ENCODE measurements at places on chromosomes 11 and 22.

DNA sequence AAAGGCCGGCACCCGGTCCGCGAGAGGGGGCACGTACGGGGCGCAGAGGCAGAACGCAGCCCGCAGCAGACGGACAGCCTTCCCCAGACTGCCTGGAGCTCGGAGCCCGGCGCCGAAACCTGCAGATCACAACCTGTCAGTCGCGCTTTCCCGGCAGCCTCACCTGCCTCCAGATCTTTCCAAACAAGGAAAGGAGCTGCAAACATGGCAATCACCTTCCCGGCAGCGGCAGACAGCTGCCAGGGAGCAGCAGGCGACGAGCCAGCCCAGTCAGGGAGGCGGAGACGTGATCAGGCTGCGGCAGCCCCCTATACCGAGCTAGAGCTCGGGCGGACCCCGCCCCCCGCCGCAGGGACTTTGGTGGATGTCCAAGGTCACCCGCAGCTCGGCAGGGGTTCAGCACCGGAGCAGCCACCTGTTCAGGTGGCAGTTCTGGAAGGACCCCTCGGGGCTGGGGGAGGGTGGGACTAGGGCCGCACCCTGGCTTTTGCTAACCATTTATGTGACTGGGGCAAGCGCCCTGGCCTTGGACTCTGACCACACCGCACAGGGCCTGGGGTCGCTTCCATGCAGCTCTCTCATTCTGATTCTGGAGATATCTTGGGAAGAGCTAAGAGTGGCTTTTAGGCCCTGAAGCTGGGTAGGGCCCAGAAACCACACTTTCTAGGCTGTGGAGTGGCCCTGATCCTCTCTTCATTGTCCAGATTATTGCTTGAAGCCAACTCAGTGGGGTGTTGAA, 143.8 kb downstream of the NECTIN1 start:
- DNase-seq = no peak

DNA sequence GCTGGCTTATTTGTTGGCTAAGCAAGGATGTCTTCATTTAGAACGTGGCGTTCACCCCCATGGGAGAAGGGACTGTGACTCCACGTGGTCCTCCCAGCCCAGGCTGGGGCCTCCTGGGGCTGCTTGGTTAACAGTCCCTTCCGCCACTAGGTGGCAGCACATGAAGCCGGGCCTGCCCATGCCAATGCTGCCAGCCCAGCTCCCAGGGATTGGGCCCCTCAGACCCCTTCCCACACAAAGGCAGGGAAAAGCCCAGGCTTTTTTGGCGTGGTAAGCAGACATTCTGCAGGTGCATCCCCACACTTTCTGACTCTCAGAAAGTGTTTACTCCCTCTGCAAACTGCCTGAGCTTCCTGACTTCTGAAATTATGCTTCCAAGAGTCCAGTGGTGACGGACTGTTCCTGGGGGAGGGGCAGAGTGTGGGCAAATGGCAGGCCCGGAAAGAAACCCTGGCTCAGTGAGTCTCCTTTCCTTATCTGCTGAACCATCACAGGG, 3.1 kb downstream of the CBX6 start:
- DNase-seq = peak; percentile 58

- no peak for DNase-seq
Observed at GRCh38 chr11:40647295-40647694, 812.2 kb downstream of the LRRC4C start.

DNA sequence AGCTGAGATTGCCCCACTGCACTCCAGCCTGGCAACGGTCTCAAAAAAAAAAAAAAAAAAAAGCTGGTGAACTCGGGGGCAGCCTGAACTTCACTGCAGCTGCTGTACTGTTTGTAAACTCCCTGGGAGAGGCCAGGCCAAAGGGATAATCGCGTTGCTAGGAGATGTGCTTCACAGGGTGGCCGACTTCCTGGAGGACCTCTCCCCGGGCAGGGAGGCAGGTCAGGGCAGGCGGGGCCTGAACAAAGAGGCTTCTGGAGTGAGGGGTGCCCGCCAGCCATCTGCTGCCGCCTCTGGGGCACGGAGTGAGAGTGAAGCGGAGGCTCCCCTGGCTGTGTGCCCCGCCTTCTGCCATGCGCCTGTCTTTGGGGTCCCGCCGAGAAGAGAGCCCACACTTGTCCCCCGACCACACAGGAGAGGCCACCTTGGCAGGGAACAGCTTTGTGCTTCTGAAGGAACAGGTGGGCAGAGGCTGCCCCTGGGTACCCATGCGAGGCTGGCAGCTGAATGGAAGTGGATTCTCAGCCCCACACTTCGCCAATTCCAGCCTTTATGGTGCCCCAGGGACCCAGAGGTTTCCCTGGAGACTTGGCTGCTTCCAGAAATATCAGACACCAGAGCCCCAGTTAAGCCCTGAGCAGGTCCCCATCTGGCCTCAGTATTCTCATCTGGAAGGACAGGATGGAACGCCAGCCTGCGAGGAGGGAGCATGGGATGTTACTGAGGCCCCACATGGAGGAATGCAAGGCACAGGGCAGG, 29.6 kb downstream of the TMEM184B start:
- no peak for DNase-seq

DNA sequence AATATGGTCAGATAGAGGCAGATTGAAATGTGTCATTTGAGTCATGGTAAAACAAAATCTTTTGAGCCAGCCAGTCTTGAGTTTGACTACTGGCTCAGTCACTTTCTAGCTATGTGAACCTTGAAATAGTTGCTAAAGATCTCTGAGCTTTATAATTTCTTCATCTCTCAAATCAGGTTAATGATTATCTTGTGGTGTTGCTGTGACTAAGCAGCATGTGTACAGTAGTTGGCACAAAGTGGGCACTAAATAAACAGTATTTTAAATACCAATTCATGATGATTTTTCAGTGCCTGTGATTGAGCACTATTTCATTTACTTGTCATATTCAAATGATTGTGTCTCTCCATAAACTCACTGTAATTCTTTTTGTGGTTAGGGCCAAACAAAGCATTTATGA, 70.8 kb downstream of the RAB38 start:
- DNase-seq = no peak

DNA sequence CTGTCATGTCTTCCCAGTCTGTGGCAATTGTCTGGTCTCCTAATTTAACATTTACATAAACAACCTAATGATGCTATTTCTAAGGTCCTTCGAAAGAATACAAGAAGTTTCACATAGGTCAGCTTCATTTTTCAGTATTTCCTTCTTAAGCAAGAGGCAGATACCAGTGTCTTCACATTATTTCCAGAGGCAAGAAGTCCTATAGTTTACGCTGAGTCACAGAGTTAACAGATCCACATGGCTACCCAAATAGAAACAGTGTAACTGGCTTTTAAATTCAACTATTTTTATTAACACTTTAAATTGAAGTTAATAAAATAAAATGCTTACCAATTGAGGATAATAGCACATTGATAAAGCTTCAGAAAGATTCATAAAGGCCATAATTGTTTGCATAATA, 10.9 kb downstream of the PRRG4 start:
- DNase-seq = no peak

- DNase-seq = no peak
Observed at GRCh38 chr22:25950111-25950510, 208.1 kb downstream of the MYO18B start.

DNA sequence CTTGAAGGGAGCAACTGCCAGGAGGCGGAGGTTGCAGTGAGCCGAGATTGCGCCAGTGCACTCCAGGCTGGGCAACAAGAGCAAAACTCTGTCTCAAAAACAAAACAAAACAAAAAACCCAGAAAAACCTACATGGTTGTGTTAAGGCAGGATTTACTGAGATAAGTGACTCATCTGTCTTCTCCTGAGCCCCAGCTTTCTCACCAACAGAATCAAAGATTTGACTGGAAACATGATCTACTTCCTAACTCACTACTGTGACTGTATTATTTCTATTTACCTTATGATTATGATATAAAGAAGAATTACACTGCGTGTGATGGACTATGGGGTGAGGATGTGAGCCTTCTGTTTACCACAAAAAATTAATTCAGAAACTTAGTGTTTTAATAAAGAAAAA, 21.8 kb downstream of the FAM118B start:
- DNase-seq = no peak

- no peak for DNase-seq
Observed at GRCh38 chr22:23608583-23608982, 23.5 kb downstream of the DRICH1 start.

GRCh38 chr22:20015971-20016733, 471 bp downstream of the ARVCF start:
- DNase-seq = no peak

- no peak for DNase-seq
Observed at GRCh38 chr22:18110194-18110953, at the start of gene TUBA8. Gene TUBA8, plus strand, starts transcription at chr22:18110809. Its CDS starts 57 bp downstream, at chr22:18110866.

DNA sequence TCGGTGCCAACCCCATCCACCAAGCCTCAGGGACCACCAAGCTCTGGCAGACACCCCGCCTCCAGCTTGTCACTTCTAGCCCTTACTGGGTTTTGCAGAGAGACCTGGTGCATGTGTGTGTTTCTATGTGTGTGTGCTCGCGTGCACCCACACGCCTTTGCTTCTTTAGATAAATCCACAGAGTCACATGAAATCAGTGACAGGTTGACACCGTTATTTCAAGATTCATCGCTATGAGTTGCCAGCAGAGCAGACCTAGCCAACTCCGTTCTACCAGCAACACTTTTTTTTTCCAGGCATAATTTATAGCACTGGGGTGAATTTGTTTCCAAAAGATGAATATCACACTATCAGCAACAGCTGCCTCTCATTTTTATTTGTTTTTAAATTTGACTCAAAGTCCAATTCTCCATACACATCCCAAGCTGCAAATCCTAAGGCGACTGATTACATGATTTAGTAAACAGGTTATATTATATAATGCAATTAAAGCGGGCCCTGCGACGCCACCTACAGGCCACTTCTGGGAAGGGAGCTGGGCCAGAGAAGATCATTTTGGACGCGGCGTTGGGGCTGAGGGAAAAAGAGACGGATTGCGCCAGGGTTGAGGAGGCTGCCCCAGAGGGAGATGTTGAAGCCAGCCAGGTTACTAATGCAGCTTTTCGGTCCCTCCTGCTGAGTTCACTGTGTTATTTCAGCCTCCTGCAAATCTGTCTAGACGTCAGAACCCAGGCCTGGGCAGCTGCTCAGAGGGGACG, 150.5 kb downstream of the FEZ1 start:
- no peak for DNase-seq

DNA sequence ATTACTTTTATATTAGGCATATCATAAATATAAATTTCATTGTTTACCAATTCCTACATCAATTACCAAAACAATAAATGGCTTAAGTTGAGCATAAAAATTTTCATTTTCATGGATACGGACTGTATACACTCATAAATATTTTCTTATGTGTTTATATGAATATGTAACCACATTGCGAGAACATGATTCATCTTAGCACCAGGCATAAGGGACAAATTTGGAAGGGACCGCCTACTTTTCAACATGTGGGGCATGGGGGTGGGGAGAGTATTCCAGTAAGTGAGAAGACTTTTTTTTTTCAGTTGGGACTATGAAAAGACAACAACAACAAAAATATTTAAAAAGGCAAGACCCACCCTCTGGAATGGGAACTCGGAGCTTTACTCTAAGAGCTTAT, 296.1 kb downstream of the RAB38 start:
- DNase-seq = no peak

- no peak for DNase-seq
Observed at GRCh38 chr11:4643076-4643475, 706 bp upstream of the OR51E1 start.

DNA sequence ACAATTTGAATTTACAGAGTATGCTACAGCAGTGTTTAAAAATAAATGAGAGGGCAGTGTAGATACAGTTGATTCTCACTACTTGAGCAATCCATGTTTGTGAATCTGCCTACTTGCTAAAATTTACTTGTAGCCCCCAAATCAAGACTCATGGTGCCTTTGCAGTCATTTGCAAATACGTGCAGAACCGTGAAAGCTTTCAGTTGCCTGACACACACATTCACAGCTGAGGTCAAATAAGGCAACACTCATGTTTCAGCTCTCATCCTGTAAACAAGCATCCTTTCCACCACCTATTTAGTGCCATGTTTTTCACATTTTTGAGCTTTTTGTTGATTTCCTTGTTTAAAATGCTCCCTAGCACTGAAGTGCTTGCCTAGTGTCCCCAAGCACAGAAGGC, 32.5 kb upstream of the RASL10A start:
- DNase-seq = no peak

GRCh38 chr11:57502376-57502775, 13.1 kb downstream of the SLC43A1 start:
- no peak for DNase-seq

DNA sequence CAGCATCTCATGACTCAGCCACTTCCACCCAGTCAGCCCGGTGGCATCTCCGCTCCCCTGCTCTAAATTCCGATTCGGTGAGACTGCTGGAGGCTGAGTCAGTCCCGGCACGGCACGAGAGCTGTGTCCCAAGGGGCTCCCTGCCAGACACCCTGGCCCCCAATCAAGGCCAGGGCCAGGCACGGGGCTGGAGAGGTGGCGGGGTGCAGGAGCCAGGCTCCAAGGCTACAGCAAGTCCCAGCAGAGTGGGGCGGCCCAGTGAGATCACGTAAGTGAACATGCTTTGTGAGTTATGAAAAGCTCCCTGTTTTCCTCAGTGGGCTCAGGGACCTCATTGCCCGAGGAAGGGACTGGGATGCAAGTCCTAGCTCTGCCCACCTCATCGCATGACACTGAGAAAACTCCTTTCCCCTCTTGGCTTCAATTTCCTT, 3.0 kb downstream of the C11orf68 start:
- DNase-seq = no peak

DNA sequence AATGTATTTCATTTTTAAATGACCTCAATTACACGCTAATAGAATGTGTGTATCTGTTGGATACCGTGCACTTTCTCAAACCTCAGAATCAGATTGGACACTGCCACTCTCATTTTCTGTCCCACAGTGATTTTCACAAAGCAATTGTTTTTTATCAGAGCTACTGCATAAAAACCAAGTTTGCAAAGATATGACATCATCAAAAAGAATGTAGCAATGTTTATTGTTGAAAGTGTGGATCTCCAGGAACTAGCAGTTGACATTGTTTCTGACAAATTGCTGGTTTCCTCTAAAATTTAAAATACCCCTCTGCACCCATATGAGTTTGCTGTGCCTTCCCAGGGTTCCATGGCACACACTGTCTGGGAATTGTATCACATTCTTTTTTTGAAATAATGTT, 362.7 kb upstream of the DDI1 start:
- no peak for DNase-seq

Data from stimulated activated CD8-positive, alpha-beta memory T cell treated with anti-CD3 and anti-CD28 coated beads, Interleukin-7, amount 100 ng/mL, for 48 hours (primary cell).